ENCODE measurements at places on chromosomes 2 and 18. TPM values are rescaled to one million over a fixed set of nuclear protein-coding genes. Genes with fewer than 3 reads are reported as not detected.

DNA sequence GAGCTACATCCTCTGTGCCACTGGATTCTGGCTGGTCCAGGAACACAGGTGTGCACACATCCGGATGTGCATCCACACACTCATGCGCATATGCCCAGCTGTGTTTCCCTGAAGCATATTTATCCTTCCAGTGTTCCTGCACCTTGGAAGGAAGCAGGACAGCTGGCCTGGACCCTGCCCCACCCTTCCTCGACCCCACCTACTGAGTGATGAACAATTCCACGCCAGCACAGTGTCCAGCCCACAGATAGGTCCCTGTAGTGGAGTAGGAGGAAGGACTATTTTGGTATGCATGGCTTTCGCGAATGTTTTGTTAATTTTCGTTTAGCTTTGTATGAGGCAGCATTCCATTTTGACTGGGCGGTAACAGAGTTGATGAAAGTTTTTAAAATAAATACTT, 211.5 kb downstream of the AGAP1 start:
- DNase-seq, result no peak

GRCh38 chr2:95232232-95232631, 24.9 kb downstream of the ZNF892 start:
- DNase-seq, result no peak

DNA sequence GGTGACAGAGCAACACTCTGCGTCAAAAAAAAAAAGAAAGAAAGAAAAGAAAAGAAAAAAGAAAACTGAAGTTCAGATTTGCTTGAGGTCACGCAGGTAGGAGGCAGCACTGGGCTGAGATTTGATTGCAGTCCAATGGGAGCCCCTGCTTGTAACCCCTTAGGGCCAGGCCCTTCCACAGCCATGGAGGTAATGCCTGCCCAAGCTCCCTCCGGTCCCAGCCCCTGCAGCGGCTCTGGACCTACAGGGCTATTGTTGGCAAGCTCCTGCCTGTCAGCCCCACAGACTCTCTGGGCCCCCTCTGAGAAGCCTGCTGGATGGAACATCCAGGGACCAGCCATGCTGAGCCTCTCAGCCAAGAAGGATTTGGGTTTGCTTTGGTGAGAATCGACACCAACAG, 12.2 kb downstream of the ZFP36L2 start:
- DNase-seq, result no peak

The CCNYL1 gene
- total RNA-seq, result 18.8 TPM

DNA sequence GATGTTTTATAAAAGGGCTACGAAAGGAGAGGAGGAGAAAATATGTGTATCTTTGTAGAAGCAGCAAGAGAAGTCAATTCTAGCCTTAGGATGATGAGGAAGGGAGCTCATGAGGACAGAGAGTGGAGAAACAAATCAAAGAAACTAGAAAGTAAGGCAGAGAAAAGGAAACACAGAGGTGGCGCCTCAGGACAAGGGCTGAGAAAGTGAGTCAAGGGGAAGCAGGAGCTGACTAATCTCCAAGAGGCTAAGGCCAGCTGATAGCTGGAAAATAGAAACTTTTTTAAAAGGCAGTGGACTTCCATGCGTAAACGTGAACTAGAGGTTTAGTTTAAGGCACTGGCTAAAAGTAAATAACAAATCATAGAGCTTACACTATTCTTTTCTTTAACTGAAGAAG, 173.3 kb downstream of the ANKRD44 start:
- DNase-seq, result no peak

GRCh38 chr2:150387586-150388288, 99.7 kb downstream of the RND3 start:
- no peak for DNase-seq

DNA sequence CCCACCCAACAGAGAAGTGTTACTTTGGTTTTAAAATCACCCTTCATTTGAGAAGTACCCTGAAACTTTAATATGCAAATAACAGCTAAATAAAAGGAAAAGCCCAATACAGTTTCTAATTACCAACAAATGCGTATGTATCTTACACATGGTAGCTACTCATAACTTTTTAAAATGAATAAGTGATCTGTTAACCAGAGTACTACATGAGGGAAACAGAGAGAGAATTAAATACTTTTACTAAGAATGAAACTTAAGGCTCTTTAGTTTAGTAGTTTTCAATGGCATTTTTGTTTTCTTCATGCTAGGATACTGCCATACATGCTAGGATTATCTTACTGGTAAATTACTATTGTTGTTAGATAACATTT, 39.1 kb upstream of the NABP1 start:
- no peak for DNase-seq
